Cardiac septum (tissue), 1 donor: ENCODE measurements at places on chromosomes 13 and 19. TPM values are rescaled to one million over a fixed set of nuclear protein-coding genes. Genes with fewer than 3 reads are reported as not detected.

- DNase-seq = no peak
Measured at GRCh38 chr13:109755551-109755950, 30.8 kb downstream of the IRS2 start.

The PLEKHF1 gene
- 9.5 TPM for total RNA-seq

- DNase-seq = no peak
Measured at GRCh38 chr19:2926341-2927031, 18.3 kb downstream of the ZNF77 start.

DNA sequence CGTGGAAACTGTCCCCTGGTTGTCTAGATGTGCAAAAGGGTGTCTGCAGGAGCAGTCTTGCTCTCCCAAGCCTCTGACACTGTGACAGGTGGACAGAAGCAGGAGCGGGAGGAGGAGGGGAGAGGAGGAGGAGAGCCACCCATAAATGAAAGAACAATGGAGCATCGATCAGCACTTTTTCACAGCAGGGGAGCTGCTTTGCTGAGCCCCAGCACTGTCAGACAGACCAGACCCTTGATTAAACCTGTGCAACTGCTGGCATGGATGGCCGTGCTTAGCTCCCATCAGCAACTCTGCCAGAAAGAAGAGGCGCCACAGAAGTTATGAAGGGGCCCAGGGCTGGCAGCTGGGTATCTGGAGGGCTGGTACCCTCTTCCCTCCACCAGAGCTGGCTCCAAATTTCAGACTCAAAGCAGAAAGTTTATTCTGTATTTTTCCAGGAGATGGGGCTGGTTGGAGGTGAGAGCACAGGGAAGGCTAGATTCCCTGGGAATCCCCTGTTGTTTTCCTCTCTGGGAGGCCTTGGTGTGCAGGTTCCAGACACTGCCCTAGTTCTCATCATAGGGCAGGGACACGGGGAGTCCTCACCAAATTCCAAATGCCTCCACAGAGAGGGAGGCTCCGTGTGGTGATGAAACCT, 1192.2 kb downstream of the UQCRFS1 start:
- DNase-seq = no peak

The SGCG gene
- 81.7 TPM for total RNA-seq

- no peak for DNase-seq
Measured at GRCh38 chr19:6498294-6499036, 3.6 kb downstream of the TUBB4A start.

GRCh38 chr19:17220207-17220758, 5.1 kb downstream of the USE1 start:
- DNase-seq = no peak

DNA sequence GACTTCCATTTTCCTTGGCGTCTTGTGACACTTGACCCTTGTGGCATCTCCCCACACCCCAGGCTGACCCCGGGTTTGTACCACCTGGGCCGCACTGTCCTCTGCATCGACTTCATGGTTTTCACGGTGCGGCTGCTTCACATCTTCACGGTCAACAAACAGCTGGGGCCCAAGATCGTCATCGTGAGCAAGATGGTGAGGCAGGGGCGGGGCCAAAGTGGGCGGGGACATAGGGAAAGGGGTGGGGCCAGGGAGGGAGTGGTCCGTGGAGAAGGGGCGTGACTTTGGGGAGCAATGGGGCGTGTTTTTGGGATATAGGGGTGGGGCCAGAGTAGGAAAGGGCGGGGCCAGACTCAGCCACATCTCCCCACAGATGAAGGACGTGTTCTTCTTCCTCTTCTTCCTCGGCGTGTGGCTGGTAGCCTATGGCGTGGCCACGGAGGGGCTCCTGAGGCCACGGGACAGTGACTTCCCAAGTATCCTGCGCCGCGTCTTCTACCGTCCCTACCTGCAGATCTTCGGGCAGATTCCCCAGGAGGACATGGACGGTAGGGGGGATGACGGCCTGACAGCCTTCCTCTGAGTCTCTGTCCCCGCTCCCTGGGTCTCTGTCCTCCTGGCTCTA, 42.8 kb downstream of the TRPM4 start:
- no peak for DNase-seq

- DNase-seq = no peak
Measured at GRCh38 chr13:36131222-36131930, at the start of gene DCLK1. Gene DCLK1, minus strand, starts transcription at chr13:36131382.

DNA sequence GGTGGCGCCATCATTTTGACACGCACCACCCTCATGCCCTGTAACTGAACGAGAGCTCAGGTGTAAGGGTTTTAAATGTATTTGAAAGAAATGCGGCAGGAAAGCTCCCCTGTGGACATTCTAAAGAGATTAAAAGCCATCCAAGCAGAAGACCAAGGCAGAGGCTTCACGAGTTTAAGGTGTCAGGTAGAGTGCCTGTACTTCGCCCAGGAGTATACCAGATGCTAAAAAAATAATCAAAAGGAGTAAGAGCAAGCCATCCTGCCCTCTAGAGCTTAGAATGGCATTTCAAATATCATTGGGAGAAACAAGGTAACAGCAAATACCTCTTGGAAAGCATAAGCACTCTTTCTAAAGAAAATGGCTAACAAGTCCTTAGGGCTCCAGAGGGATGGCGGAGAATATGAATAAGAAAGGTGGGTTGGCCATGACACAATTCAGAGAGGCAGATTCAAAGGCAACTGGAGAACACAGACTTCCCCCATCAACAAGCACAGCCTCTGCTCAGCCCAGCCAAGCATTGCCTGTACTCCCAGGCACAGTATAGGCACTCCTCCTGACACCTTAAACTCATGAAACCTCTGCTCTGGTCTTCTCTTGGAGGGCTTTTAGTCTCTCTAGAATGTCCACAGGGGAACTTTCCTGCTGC, 447.6 kb downstream of the SUCLA2 start:
- no peak for DNase-seq

- DNase-seq = no peak
Measured at GRCh38 chr19:47375694-47376588, 26.8 kb downstream of the DHX34 start.

DNA sequence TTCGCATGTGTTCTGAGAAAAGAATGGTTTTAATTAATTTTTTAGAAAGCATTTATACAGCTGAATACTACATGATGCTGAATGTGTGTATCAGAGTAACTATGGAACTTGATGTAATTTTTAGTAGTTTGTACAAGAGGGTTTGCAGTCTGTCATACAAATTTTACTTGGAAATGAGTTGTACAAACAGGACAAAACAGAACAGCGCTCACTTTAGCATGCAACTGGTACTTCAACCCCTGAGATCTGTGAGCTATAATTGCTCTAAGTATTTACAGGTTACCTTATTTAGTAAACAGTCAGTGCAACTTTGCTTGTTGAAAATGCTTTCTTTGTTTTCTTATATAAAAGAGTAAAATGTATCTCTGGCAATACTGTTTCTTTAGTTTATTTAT, 706 bp downstream of the TNFRSF19 start:
- no peak for DNase-seq

- DNase-seq = no peak
Measured at GRCh38 chr19:4477034-4477801, 5.1 kb downstream of the HDGFL2 start.

DNA sequence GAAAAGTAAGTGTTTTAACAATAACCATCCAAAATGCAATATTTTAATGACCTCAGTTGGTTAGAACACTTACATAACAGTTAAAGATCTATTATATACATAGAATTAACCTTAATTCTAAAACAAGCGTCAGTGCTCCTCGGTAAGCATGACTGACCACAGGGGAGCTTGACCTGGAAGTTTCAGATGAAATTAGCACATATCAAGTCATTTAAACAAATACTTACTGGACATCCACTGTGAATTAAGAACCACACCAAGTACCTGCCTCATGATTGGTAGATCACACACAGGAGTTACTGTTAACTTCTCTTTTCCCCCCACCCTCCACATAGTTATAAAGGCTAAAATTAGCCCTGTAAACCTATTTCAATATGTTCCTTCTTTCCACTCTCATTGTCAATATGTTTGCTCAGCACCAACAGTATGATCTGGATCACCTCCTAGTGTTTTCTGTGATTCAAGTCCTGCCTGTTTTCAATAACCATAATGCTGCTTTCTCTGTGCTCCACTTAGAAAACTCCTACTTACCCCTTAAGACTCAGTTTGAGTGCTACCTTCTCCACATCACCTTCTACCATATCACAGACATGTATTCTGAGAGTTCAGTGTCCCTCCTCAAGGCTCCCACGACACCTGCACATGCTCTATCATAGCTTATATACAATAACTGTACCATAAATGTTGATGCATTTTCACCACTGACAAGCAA, 209.0 kb downstream of the VWA8 start:
- DNase-seq = no peak

- no peak for DNase-seq
Measured at GRCh38 chr19:49324801-49325576, at the start of gene SLC6A16. Gene SLC6A16, minus strand, starts transcription at chr19:49325191. Its CDS starts 13,844 bp downstream, at chr19:49311347.

The GRIN3B gene
- not detected for total RNA-seq

DNA sequence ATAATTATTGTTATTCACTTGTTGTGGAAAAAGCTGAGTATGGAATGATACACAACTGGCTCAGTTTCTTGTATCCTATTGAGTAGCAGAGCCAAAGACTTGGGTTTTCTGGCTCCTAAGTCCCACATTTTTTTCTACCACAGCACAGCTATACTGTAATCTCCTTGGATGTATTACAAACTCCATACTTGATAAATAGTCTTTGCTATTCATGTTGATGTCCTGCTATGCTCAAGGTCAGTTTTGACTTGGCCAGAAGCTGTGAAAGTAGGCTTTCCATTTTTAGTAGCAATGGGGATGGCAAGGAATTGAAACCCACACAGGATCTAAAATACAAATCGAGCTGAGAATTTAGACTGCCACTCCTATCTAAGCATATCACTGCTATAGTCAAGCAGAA, 79.1 kb downstream of the B3GLCT start:
- DNase-seq = no peak

The ZNF729 gene
- total RNA-seq = not detected

DNA sequence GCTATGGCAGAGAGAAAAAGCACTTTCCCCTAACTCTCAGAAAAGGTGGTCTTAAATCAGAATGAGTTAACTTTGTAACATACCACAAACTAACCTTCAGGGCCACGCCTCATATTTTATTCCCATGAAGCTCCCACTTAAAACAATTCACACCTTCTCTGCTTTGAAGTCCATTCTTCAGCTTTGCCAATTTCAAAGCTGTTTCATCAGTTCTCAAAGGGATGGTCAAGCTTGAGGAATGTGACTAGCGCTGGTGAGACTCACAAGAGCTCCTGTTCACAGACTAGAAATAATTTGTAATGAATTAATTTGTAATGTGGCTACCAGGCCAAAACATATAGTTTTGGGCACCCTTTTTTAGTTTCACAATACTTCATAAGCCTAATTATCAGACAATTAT, 68.2 kb downstream of the STK24 start:
- DNase-seq = no peak

The KLK4 gene
- total RNA-seq = not detected

DNA sequence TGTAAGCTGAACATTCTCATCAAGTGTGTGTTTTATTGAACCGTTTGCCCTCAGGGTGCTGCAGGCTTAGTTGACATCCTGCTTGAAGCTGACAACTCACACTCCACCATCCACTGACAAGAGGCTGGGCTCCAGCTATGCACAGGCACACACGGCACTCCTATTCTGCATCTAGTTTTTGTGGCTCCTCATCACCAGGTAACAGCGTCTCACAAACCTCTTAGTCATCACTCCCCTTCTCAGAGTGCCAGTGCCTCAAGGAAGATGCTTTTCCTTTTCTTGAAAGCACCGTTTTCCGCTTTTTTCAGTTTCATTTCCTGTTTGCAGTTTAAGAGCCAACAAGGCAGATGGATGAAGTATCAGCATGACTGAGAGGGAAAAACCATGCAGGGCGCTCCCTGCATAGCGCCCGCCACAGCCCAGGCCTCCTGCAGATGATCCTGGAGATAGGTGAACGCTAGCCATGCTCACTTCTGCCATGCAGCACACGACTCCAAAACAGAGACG, 491.2 kb downstream of the COG6 start:
- no peak for DNase-seq

DNA sequence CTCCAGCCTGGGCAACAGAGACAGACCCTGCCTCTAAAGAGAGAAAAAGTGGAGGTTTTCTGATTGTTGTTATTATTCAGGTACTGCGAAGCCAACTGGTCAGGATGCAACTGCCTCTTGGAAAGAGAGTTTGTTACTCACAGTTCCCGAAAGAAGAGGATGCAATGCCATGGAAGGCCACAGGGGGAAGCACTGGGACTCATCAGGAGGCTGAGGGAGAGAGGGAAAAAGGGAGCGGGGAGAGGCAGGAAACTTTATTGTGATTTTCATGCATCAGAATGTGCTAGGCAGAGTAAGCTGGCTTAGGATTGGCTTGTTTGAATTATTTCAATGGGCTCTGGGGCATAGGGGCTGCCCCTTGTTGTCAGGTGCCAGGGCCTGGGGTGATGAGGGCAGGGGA, 27.6 kb downstream of the MYO9B start:
- DNase-seq = no peak

GRCh38 chr13:51412431-51412830, 40.4 kb downstream of the INTS6 start:
- DNase-seq = no peak

DNA sequence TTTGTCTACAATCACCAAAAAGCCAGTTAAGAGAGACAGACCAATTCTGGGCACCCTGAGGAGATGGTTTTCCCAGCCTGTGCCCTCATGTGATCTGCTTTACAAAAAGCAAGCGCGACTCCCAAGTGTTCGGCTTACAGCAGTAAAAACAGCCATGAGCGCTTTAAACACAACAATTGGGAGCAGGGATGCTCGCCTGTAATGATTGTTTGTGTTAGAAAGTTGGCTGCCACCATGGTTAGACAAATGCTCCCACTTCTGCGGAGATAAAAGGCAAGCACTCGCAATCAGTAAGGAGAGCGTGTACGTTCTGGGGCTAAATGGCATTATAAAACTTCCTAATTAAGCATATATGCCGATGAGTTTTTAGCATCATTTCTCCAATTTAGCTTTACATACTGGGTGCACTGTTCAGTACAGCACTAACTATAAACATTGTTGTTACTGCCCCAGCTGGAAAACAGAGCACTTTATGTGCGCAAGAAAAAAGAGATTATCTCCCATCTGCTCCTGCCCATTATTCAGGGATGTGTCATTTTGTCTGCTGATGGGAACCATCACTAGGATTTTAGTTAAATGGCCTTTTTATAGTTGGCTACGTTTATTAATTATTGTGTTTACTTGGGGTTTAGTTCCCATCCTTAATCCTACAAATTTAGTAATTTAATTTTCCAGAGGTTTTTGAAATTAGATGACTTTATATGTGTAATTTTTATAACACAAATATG, 309.3 kb upstream of the MAB21L1 start:
- DNase-seq = no peak

The RAB3A gene
- 21.7 TPM for total RNA-seq

GRCh38 chr13:39462428-39462827, 140.6 kb downstream of the LHFPL6 start:
- DNase-seq = no peak

- no peak for DNase-seq
Measured at GRCh38 chr13:20404488-20405222, 121.0 kb downstream of the CRYL1 start.

GRCh38 chr19:55246462-55247451, 12.1 kb downstream of the PPP6R1 start:
- DNase-seq = no peak
